ENCODE measurements at places on chromosomes 5 and 9.

GRCh38 chr9:85738509-85738908 is 3.2 kb downstream of the AGTPBP1 start:
- DNase-seq = no peak

- no peak for DNase-seq
Observed at GRCh38 chr5:144126707-144127106, 43.8 kb downstream of the YIPF5 start.

GRCh38 chr5:102278231-102278630 is 17.9 kb downstream of the SLCO4C1 start:
- DNase-seq = no peak

DNA sequence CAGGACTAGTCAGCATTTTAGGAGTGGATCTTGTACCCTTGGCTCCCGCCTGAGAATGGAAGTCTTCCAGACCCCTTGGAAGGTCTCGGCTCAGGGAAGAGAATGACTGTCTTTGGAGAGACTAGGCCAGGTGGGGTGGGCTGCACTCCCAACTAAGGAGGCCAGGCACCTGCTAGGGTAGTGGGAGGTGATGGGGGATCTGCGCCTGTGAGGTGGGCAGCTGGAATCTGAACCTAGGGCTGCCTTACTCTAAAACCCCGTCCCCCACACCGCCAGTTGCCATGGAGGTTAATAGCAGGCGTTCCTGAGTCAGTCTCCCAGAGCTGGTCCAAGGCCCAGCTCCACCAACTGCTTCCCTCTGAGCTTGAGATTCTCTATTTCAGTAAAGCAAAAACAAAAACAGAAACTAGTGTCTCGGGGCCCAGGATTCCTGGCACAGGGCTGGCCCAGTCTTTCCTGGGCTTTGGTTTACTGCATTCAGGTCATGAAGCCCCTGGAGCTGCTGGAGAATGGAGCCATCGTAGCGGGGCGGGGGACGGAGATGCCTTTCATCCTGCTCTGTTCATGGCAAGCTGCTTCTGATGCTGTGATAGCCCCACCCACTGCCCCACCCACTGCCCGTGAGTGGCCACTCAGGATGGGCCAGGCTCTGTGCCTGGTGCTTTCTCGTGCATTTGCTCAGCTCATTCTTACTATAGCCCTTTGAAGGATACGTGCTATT is 57.5 kb downstream of the DAB2IP start:
- no peak for DNase-seq

DNA sequence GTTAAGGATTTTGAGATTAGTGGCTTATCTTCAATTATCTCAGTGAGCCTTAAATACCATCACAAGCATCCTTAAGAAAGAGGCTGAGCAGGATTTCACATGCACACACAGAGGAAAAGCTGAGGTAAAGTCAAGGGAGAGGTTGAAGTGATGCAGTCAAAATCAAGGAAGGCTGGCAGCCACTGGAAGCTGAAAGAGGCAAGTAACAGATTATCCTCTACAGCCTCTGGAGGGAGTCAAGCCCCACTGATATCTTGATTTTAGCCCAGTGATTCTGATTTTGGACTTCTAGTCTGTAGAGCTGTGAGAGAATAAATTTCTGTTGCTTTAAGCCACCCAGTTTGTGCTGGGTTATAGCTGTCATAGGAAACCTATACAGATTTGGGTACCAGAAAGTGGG is 80.1 kb downstream of the ANKRD31 start:
- DNase-seq = no peak

- no peak for DNase-seq
Observed at GRCh38 chr9:108296056-108296455, 559.7 kb downstream of the ACTL7B start.

DNA sequence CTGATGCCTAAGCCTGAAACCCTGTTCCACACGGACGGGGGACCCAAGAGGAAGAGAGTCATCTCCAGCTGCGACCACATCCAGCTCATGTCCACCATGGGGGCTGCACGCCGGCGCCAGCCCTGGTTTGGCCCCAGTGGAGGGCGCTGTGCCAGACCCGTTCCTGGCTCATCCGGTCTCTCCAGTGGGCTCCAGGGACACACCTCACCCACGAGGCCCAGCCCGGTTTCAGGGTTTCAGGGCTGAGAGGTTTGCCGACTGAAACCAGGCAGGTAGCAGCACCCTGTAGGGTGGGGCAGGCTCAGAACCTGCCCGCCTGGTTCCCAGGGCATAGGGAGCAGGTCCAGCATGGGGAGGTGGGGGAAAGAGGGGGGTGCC is 71.4 kb upstream of the STXBP1 start:
- DNase-seq = no peak

GRCh38 chr9:21506626-21507482 is 24.7 kb upstream of the IFNE start:
- DNase-seq = no peak

DNA sequence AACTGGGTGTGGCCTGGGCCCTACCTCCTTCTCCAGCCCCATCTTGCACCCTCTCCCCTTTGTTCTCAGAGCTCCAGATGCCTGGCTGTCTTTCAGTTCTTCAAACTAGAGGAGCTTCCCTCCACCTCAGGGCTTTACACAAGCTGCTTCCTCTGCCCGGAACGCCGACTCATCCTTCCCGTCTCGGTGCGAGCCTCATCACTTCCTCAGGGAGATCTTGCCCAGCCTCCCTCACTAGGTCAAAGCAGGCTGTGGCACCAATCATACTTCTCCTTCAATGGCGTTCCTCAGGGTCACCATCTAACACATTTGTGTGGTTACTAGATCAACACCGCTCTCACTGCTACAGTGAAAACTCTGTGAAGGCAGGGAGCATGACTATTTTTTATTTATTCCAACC is 56.2 kb upstream of the ZSWIM6 start:
- no peak for DNase-seq

DNA sequence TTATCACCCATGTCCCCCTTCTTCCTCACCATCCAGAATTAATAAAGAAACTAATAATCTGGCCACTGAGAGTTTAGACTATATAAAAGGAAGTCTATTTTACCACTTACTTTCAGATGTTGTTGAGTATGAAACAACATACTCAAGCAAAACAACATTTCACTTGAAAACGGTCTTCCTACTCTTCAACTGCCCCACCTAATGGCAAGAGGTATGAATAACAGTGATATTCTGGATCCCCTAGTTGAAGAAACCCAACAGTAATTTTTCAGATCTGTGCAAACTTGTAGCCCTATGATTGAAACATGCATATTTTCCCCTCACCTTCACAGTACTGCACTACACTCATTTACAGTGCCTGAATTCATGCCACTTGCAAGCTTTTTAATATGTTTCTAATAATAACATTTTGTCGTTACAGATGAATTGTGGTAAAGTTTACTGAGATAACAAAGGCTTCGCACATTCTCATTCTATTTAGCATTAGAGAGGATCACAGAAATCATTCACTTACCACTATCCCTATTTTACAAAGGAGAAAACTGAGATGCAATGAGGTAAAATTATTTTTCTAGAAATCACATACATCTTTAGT is 267.9 kb upstream of the PDE4D start:
- no peak for DNase-seq

DNA sequence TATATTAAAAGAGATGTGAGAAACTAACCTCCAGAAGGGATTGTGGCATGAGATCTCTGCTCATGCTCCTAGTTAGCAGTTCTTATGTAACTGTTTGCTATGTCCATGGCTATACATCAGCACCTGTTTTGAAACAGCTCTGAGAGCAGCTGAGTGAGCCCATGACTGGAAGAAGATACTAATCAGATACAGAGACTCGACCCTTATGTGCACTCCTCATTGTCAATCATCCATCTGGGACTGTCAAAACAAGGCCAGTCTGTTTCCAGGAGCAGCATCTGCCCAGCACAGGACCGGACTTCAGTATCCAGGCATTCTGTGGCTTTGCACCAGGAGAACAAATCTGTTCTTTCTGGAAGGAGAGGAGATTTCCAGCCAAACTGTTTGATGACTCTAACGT is 77.7 kb downstream of the EFNA5 start:
- no peak for DNase-seq

DNA sequence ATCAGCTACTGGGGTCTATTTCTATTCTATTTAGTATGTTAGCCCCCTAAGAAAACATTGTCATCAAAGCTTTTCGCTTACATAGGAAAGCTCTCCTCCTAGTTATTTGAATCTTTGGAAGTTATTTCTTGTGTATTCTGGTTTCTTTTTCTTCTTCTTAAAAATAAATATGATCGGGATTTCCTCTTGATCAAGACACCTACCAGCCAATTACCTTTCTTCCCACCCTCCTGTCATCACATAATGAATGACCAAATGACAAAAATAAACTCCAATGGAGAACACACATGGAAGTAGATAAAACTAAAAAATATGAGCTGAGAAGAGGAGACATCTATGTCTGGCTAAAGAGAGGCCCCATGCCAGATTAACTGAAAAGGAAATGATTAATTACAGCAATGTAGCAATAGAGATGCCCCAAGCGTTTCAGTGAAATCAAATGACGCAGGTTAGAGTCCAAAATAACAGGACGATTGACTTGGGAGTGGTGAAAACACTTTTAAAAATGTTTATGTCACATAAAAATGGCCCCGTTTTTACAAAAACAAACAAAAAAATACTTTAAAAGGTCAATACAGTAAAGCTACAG is 59.5 kb upstream of the PCSK1 start:
- DNase-seq = no peak

GRCh38 chr9:114532561-114533237 is 27.4 kb upstream of the WHRN start:
- DNase-seq = no peak

DNA sequence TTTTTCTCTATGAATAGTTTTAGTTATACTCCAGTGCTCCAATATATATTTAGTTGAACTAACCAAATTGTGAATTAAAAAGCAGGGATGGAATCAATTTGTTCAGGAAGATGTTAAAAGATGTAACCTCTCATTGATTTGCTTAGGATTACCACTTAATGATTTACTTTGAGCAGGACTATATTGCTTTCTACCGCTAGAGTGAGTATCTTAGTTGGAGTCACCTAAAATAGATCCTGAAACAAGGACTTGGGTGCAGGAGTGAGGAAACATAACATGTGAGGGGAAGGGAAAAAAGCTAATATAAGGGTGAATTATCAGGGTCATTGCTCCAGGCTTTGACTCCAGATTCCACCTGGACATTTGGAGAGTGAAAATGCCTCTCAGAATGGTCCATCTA is 2277.4 kb upstream of the C9orf72 start:
- DNase-seq = no peak

- no peak for DNase-seq
Observed at GRCh38 chr9:21470126-21470525, 12.0 kb downstream of the IFNE start.

DNA sequence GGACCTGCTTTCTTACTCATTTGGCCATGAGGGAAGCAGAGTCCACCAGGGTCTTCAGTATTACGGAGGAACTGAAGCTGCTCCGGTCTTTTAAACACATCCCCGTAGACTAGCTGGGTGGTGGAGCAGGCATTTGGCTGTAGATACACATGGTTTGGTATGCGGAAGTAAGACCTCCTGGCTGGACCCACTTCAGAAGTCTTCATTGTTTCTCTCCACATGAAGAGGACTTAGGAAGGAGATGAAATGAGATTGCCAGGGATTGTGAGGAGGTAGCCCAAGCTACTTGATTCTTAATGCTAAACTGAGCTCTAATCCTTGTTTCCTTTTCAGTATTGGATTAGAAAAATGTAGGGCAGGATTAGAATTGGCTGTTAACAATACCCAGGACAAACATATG is 32.9 kb downstream of the STXBP1 start:
- no peak for DNase-seq

- DNase-seq = no peak
Observed at GRCh38 chr9:95157481-95158151, 159.9 kb downstream of the FANCC start.

Measured in stimulated activated CD8-positive, alpha-beta memory T cell treated with anti-CD3 and anti-CD28 coated beads, Interleukin-15, amount 100 ng/mL, for 24 hours (primary cell).